Spleen (tissue), 13 donors: ENCODE measurements at places on chromosomes 6 and 20. TPM values are rescaled to one million over a fixed set of nuclear protein-coding genes. Genes with fewer than 3 reads are reported as not detected.

GLP1R gene
- not detected for polyA plus RNA-seq

DACT2 gene
- polyA plus RNA-seq = 0.09 TPM

IL20RA gene
- polyA plus RNA-seq = not detected

- no peak for DNase-seq
Measured at GRCh38 chr6:37110500-37111461, 59.2 kb upstream of the PIM1 start.

DNA sequence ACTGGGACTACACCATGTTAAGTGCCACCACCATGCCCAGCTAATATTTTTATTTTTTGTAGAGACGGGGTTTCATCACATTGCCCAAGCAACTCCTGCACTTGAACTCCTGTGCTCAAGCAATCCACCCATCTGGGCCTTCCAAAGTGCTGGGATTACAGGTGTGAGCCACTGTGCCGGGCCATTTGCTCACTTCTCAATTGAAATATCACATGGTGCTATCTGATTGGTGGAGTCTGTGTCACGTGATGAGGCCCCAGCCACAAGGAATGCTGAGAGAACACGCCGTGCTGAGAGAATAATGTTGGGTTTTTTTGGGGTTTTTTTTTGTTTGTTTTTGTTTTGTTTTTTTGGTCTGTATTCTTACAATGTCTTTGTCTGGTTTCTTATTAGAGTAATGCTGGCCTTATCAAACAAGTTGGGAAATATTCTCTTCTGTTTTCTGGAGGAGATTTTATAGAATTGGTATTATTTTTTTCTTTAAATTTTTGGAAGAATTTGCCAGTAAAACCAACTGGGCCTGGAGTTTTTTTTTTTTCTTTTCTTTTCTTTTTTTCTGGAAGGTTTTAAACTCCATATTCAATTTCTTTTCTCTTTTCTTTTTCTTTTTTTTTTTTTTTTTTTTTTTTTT, 183.2 kb upstream of the KCNG1 start:
- DNase-seq = no peak
